ENCODE measurements at places on chromosomes 11 and 22. TPM values are rescaled to one million over a fixed set of nuclear protein-coding genes. Genes with fewer than 3 reads are reported as not detected.

- no peak overlapping the region for H3K4me3 ChIP-seq
- no peaks in the 10 kb centered on the region for H3K36me3 ChIP-seq
- no peak for DNase-seq
- no peaks in the 10 kb centered on the region for H3K27me3 ChIP-seq
- H3K4me1 ChIP-seq, result no peaks in the 10 kb centered on the region
- no peak overlapping the region for H3K27ac ChIP-seq
Observed at GRCh38 chr11:60005360-60005759, 11.6 kb upstream of the OOSP4B start.

- H3K27me3 ChIP-seq, result no peaks in the 10 kb centered on the region
- no peaks in the 10 kb centered on the region for H3K4me1 ChIP-seq
- H3K36me3 ChIP-seq, result no peaks in the 10 kb centered on the region
- no peak for DNase-seq
- H3K27ac ChIP-seq, result no peak overlapping the region
- no peak overlapping the region for H3K4me3 ChIP-seq
Observed at GRCh38 chr11:117382746-117383145, 55.1 kb downstream of the CEP164 start.

- no peaks in the 10 kb centered on the region for H3K36me3 ChIP-seq
- H3K27ac ChIP-seq, result no peak overlapping the region
- H3K4me1 ChIP-seq, result peaks cover 74% of the 10 kb centered on the region
- no peak for DNase-seq
Observed at GRCh38 chr22:39288135-39288898, 31.1 kb downstream of the RPL3 start.

GRCh38 chr22:43171607-43172006 is 15.3 kb downstream of the TTLL12 start:
- no peaks in the 10 kb centered on the region for H3K36me3 ChIP-seq
- no peak for DNase-seq
- no peaks in the 10 kb centered on the region for H3K27me3 ChIP-seq
- H3K4me1 ChIP-seq, result no peaks in the 10 kb centered on the region

GLB1L3 gene
- total RNA-seq, result 0.12 TPM

UBE2L3 gene
- total RNA-seq, result 51.9 TPM

GRCh38 chr11:68928136-68928880 is 24.6 kb downstream of the IGHMBP2 start:
- H3K27ac ChIP-seq, result no peak overlapping the region
- no peaks in the 10 kb centered on the region for H3K36me3 ChIP-seq
- H3K27me3 ChIP-seq, result no peaks in the 10 kb centered on the region
- DNase-seq, result no peak
- peaks cover 11% of the 10 kb centered on the region for H3K4me1 ChIP-seq

OR8G5 gene
- not detected for total RNA-seq

TBX10 gene
- not detected for total RNA-seq

GRCh38 chr11:72637926-72638325 is 36.3 kb downstream of the PDE2A start:
- H3K27ac ChIP-seq, result no peak overlapping the region
- no peak for DNase-seq
- H3K36me3 ChIP-seq, result no peaks in the 10 kb centered on the region
- no peak overlapping the region for H3K4me3 ChIP-seq

DDX6 gene
- total RNA-seq, result 117 TPM

APBB1 gene
- total RNA-seq, result 32.1 TPM

SLC35F2 gene
- 7.0 TPM for total RNA-seq

- no peak overlapping the region for H3K4me3 ChIP-seq
- no peaks in the 10 kb centered on the region for H3K27me3 ChIP-seq
- no peak overlapping the region for H3K27ac ChIP-seq
- no peak for DNase-seq
- H3K4me1 ChIP-seq, result peaks cover 7% of the 10 kb centered on the region
Observed at GRCh38 chr11:83033972-83034672, 37.6 kb downstream of the RAB30 start.

DNA sequence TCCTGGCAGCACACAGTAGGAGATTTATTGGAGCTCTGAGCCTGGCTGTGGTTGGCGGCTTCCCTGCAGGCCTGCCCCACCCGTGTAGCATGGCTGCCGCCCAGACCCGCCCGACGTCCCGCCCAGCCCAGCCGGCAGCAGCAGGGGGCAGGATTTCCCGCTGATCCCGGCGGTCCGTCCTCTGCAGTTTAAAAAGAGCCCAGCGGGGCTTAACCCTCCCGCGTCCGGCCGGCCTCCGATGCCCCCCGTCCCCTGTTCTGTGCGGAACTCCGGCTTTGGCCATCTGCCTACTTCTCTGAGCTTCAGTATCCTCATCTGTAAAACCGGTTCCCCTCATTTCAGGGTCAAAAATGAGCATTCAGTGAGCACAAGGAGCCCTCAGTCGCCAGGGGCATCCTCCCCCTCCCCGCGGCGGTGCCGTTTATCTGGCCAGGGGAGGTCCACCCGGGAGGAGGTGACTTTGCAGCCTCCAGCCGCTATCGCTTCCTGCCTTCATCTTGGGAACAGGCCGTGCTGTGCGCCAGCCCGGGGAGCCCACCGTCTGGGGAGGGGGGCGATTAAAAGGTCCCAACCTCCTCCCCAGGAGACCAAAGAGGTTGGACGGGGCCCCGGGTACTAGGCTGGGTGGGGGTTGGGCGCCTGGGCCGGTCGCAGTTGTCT is at the start of gene GAS2L1:
Gene GAS2L1, plus strand, starts transcription at position 476 of the 660 bp plus-strand sequence. CDS start 1,456 bp downstream, outside the sequence.
- peak; percentile 87 for DNase-seq
- H3K27ac ChIP-seq, result peak within 1 kb of the TSS; percentile 83
- H3K4me3 ChIP-seq, result peak within 1 kb of the TSS; percentile 92
- H3K36me3 ChIP-seq, result peaks cover 9% of the 10 kb centered on the region
- H3K27me3 ChIP-seq, result peaks cover 32% of the 10 kb centered on the region
- H3K4me1 ChIP-seq, result peaks cover 66% of the 10 kb centered on the region
